ENCODE measurements at places on chromosomes 4 and X. TPM values are rescaled to one million over a fixed set of nuclear protein-coding genes. Genes with fewer than 3 reads are reported as not detected.

- H3K36me3 ChIP-seq, result peaks cover 49% of the 10 kb centered on the region
- H3K27ac ChIP-seq, result no peak overlapping the region
- no peak overlapping the region for H3K4me3 ChIP-seq
- DNase-seq, result no peak
- no peaks in the 10 kb centered on the region for H3K4me1 ChIP-seq
These were observed 21.6 kb downstream of the HTRA3 start for GRCh38 chr4:8291036-8291682.

Gene MAOA
- polyA plus RNA-seq, result 0.43 TPM

DNA sequence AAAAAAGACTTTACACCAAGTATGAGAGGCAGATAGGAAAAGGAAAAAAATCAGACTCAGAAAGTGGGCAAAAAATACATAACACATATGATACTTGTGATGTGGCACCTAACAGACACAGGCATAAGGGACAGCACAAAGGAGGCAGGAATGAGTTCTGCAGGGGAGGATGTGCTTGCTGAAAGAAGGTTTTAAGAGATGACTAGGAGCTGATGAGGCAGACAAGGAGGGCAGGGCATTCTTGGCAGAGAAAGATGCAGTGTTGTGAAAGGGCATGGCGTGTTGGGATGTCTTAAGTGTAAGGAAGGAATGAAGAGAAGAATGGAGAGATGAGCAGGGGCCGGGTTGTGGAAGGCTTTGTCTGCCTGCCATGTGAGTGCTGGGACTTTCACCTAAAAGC lies 49.7 kb upstream of the TMEM154 start:
- H3K36me3 ChIP-seq, result no peaks in the 10 kb centered on the region
- peaks cover 3% of the 10 kb centered on the region for H3K27me3 ChIP-seq
- no peak overlapping the region for H3K4me3 ChIP-seq
- no peak overlapping the region for H3K27ac ChIP-seq
- no peak for DNase-seq

DNA sequence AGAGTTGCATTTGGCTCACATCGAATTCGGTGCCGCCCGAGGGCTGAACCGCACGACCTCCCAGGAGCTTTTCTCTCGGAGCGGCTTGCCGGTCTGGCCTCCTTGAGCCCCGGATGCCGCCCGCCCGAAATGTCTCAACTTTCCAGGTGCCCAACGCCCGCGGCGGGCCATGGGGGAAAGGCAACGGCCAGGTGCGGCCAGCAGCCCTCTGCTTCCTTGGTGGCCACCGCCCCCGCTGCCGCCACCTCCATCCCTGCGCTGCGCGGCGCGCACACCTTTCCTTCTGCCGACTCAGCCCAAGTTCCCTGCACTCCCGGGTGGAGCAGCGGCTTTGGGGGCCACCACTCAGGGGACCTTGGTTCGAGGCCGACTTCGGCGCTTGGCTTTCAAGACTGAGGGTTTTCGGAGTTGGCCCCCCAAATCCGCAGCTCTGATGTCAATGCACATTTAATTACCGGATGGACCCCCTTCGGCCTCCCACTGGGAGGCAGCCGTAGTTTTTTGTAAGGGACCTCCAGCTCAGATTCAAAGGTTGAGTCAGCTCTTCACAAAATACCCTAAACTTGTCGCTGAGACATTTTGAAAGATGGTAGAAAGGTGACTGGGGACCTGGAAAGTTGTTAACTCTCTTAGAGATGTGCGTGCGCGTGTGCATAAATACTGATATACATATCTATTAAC lies 1.1 kb downstream of the AFF2 start:
- peak overlapping the region; percentile 41 for H3K4me3 ChIP-seq
- no peak for DNase-seq
- H3K27ac ChIP-seq, result no peak overlapping the region
- peaks cover 9% of the 10 kb centered on the region for H3K4me1 ChIP-seq
- peaks cover 38% of the 10 kb centered on the region for H3K27me3 ChIP-seq

GRCh38 chr4:175954685-175955084 lies 111.0 kb upstream of the WDR17 start:
- H3K36me3 ChIP-seq, result no peaks in the 10 kb centered on the region
- peak; percentile 11 for DNase-seq
- H3K27me3 ChIP-seq, result no peaks in the 10 kb centered on the region
- no peak overlapping the region for H3K4me3 ChIP-seq

GRCh38 chr4:151865312-151865711 lies 104.5 kb upstream of the GATB start:
- H3K36me3 ChIP-seq, result no peaks in the 10 kb centered on the region
- DNase-seq, result peak; percentile 83
- no peak overlapping the region for H3K27ac ChIP-seq
- peaks cover 4% of the 10 kb centered on the region for H3K27me3 ChIP-seq
- H3K4me1 ChIP-seq, result peaks cover 6% of the 10 kb centered on the region

- H3K27me3 ChIP-seq, result no peaks in the 10 kb centered on the region
- H3K4me1 ChIP-seq, result no peaks in the 10 kb centered on the region
- no peak overlapping the region for H3K4me3 ChIP-seq
- no peaks in the 10 kb centered on the region for H3K36me3 ChIP-seq
These were observed 255.3 kb upstream of the ATOH1 start for GRCh38 chr4:93573285-93573684.

DNA sequence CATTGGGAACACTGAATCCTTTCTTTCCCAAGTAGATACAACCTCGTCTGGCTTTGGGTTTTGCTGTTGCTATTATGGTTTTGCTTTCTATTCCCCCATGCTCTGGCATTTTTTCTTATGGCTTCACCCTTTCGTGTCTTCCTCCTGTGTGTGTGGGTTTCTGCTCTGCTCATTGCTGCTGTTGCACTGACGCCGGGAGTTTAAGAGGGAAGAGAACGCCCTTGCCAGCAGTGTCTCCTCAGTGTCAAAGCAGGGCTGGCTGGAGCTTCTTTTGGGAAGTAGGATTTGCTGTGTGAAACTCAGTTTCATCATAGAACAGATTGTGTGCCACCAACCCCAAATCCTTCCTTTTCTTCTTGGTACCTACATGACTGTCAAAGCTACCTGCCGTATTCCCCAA lies 63.7 kb downstream of the CLDN22 start:
- H3K36me3 ChIP-seq, result peaks cover 33% of the 10 kb centered on the region
- H3K4me3 ChIP-seq, result no peak overlapping the region
- no peaks in the 10 kb centered on the region for H3K27me3 ChIP-seq
- no peak overlapping the region for H3K27ac ChIP-seq
- DNase-seq, result peak; percentile 28

- DNase-seq, result no peak
- no peaks in the 10 kb centered on the region for H3K27me3 ChIP-seq
- no peaks in the 10 kb centered on the region for H3K36me3 ChIP-seq
These were observed 177.3 kb upstream of the FAT1 start for GRCh38 chr4:186900984-186901383.

Gene FAM47E
- 1.0 TPM for polyA plus RNA-seq

Gene SERTM2
- polyA plus RNA-seq, result 0.88 TPM

Gene MORF4L2
- polyA plus RNA-seq, result 241 TPM

- no peak overlapping the region for H3K27ac ChIP-seq
- no peak for DNase-seq
- H3K4me3 ChIP-seq, result no peak overlapping the region
- no peaks in the 10 kb centered on the region for H3K4me1 ChIP-seq
These were observed 606.9 kb downstream of the RPA4 start for GRCh38 chrX:97490656-97491055.

Gene ING2
- 18.2 TPM for polyA plus RNA-seq

DNA sequence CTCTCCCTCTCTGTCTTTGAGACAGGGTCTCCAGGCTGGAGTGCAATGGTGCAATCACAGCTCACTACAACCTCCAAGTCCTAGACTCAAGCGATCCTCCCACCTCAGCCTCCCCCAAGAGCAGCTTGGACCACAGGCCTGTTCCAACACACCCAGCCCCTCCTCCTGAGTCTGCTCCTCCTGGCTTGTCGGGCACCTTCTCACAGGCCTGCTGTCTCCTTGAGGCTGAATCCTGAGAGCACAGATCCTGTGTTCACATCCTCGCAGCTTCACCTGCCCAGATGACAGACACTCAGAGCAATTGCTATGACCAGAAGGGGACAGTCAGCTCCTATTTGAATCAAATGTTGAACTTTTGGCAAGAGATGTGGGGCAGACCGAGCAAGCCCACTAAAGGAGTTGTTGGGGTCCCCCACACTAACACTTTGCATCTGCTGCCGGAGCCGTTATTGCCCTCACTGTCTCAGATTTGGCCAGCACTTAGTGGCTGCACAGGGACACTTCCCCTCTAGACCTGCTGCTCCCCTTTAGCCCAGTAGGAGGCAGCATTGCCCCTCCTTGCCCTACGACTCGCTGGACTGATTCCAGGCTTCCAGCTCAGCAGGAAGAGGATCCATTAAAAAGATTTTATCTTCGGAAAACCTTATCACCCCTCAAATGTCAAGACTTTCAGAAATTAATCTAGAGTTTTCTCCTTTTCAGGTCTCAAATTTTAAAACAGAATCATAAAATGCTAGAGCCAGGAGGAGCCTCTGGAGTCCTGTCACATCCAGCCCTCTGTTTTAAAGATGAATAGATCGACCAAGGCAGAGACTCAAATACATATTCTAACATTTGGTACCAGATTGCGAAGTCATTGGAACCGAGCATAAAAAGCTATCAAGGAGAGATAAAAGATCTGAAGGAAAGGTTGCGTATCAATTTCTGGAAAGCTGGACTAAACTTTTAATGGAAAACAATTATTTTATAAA lies 113.7 kb downstream of the USP46 start:
- H3K27ac ChIP-seq, result no peak overlapping the region
- no peaks in the 10 kb centered on the region for H3K27me3 ChIP-seq
- peak; percentile 67 for DNase-seq
- no peaks in the 10 kb centered on the region for H3K4me1 ChIP-seq
- H3K4me3 ChIP-seq, result no peak overlapping the region
- H3K36me3 ChIP-seq, result no peaks in the 10 kb centered on the region

- no peak for DNase-seq
- no peak overlapping the region for H3K4me3 ChIP-seq
- no peaks in the 10 kb centered on the region for H3K36me3 ChIP-seq
These were observed 173.9 kb upstream of the NDP start for GRCh38 chrX:44147130-44147529.

Gene TLR6
- 0.79 TPM for polyA plus RNA-seq

DNA sequence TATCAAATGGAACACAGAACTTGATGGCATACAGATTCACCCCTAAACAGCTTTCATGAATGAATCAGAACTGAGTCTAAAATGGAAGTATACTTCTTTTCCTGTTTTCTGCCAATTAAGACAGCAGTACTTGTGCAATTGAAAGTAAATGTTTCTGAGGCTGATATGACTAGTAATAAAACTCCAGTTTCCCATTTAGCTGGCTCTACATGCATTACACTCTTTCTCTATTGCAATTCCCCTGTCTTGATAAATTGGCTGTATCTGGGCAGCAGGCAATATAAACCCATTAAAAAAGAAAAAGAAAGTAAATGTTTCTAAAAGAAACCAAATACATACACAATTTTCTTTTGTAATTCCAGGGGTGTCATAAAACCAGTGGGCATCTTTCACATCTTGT lies 4.6 kb downstream of the NOA1 start:
- H3K27me3 ChIP-seq, result no peaks in the 10 kb centered on the region
- peaks cover 36% of the 10 kb centered on the region for H3K36me3 ChIP-seq
- DNase-seq, result no peak
- no peak overlapping the region for H3K4me3 ChIP-seq

Gene HPF1
- 34.4 TPM for polyA plus RNA-seq

- H3K36me3 ChIP-seq, result peaks cover 6% of the 10 kb centered on the region
- peaks cover 4% of the 10 kb centered on the region for H3K4me1 ChIP-seq
- no peak overlapping the region for H3K4me3 ChIP-seq
- no peaks in the 10 kb centered on the region for H3K27me3 ChIP-seq
- H3K27ac ChIP-seq, result no peak overlapping the region
These were observed 248.8 kb downstream of the PRDM5 start for GRCh38 chr4:120673696-120674095.

DNA sequence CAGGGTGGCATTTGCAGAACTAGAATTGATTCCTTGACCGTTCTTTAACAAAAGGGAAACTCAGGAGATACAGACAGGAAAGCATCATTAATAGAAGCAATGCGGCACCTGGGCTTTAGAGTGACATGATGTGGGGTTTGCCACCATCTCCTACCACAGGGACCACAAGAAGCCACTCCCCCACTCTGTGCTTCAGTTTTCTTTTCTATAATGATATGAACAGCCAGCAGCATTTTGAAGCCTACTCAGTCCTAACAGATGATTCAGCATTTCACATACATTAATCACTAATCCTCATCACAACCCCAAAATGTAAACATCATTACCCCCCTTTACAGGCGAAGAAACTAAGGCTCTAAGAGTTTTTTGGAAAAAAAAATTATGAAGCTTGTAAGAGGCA lies 22.9 kb downstream of the CCDC149 start:
- no peak overlapping the region for H3K27ac ChIP-seq
- DNase-seq, result no peak
- no peaks in the 10 kb centered on the region for H3K27me3 ChIP-seq

Gene RXFP1
- polyA plus RNA-seq, result 0.20 TPM

GRCh38 chr4:40831146-40831907 lies 81.6 kb downstream of the NSUN7 start:
- no peak overlapping the region for H3K4me3 ChIP-seq
- H3K36me3 ChIP-seq, result peaks cover 53% of the 10 kb centered on the region
- no peak overlapping the region for H3K27ac ChIP-seq
